Mesenteric fat pad (tissue), 1 donor: ENCODE measurements at places on chromosomes 16 and 17. TPM values are rescaled to one million over a fixed set of nuclear protein-coding genes. Genes with fewer than 3 reads are reported as not detected.

The CD79B gene
- total RNA-seq: 4.3 TPM

The ANKRD40CL gene
- not detected for total RNA-seq

The WFDC1 gene
- 1.4 TPM for total RNA-seq

The TSPAN10 gene
- 0.29 TPM for total RNA-seq

The GSG1L gene
- total RNA-seq: not detected

The SAMD14 gene
- 1.4 TPM for total RNA-seq

The SMIM5 gene
- 0.42 TPM for total RNA-seq

The SLC5A10 gene
- total RNA-seq: not detected

The RCVRN gene
- 0.67 TPM for total RNA-seq

The ZNF598 gene
- 50.5 TPM for total RNA-seq

The CD300E gene
- total RNA-seq: 7.3 TPM

The GNAO1 gene
- 3.0 TPM for total RNA-seq

The GJC1 gene
- 17.1 TPM for total RNA-seq

The KRT39 gene
- not detected for total RNA-seq

The PRCD gene
- total RNA-seq: 5.4 TPM

The PNMT gene
- 0.35 TPM for total RNA-seq

The ZSCAN10 gene
- total RNA-seq: not detected

The SGCA gene
- total RNA-seq: 0.32 TPM

The PRKCB gene
- total RNA-seq: 11.0 TPM

The MT1F gene
- 11.8 TPM for total RNA-seq

The ALDH3A1 gene
- total RNA-seq: 1.3 TPM

The SLFN13 gene
- 20.3 TPM for total RNA-seq

The ACE gene
- 14.1 TPM for total RNA-seq

The TAC4 gene
- not detected for total RNA-seq

The EFCAB5 gene
- not detected for total RNA-seq

The GFAP gene
- 1.3 TPM for total RNA-seq

The OR4D1 gene
- not detected for total RNA-seq

The PLA2G10 gene
- total RNA-seq: not detected

The TMEM97 gene
- total RNA-seq: 3.1 TPM

The BAHCC1 gene
- total RNA-seq: 11.0 TPM

The NEK8 gene
- total RNA-seq: 2.3 TPM

The KRT12 gene
- total RNA-seq: not detected

The EPX gene
- total RNA-seq: not detected

The PRAC2 gene
- not detected for total RNA-seq

The NECAB2 gene
- 1.5 TPM for total RNA-seq

The METTL2A gene
- 17.4 TPM for total RNA-seq

The MT1A gene
- 769 TPM for total RNA-seq
